Activated naive CD4-positive, alpha-beta T cell treated with anti-CD3 and anti-CD28 coated beads, Interleukin-2, amount 50 U/mL, for 16 hours (primary cell): ENCODE measurements at places on chromosomes 11 and 22.

GRCh38 chr11:14905104-14906033, 13.3 kb upstream of the CYP2R1 start:
- DNase-seq = peak; percentile 72

DNA sequence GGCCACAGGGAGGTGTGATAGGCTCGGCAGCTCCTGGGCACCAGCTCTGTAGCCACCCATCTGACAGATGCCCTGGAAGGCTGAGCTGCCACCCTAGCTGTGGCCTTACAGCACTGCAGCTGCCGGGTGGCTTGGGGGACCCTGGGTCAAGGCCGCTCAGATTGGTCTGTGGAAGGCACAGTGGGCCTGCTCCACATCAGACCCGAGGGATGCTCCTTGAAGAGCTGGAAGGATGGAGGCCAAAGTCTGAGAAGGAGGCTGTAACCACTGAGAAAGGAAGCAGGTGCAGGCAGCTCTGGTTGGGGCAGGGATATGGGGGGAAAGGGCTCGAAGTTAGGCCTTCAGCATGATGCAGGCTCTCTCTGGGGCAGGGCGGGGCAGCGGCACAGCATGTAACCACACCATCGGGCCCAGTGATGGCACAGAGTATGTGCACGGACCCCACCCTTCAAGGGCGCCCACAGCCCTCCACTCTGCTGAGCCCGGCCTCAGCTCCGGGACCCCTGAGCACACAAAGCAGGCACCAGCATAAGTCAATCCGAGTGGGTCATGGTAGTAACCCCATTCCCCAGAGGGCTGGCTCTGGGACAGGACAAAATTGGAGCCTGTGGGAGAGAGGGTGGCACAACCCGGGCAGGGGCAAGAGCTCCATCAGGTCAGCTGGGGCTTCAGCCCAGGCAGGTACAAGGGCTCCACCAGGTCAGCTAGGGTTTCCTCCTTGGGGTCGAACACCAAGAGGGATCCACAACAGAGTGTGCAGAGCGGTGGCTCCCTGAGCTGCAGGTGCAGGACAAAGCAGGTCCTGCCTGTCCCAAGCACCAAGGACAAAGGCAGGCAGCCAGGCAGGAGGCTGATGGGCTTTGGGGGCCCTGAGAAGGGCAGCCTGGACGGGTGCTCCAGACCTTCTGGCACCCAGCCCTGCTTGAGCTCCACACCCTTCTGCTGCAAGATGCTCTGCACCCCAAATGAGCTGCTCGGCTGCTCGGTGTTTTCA, 1511.1 kb downstream of the BRD1 start:
- no peak for DNase-seq

DNA sequence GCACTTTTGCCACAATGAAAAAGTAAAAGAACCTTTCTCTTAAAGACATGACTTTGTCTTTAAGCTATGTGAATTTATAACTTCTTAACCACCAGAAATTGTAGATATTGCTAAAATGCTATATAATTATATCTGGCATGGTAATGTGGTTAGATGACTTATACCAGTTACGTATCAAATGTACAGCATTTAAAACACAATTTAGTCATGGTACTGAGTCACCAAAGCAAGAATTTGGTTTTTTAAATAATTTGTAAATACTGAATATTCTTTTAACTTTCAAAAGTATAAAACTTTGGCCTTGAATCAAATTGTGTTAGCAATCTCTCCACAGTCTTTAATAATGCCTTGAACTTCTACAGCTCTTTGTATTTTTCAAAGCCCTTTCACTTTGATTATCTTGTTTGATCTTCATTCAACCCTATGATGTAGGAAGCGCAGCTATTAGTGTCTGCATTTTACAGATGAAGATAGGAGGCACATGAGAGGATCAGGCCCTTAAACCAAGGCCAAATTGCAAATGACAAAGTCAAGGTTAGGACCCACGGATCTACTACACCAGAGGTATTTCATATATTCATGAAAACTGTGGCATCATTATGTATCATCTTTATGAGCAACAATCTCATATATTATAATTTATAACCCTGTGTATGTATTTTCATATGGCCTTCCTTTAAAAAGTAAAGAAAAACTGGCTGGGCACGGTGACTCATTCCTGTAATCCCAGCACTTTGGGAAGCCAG, 4.4 kb upstream of the SYTL2 start:
- DNase-seq = no peak

- DNase-seq = peak; percentile 18
These were observed 846 bp upstream of the OAF start for GRCh38 chr11:120209746-120210625.

DNA sequence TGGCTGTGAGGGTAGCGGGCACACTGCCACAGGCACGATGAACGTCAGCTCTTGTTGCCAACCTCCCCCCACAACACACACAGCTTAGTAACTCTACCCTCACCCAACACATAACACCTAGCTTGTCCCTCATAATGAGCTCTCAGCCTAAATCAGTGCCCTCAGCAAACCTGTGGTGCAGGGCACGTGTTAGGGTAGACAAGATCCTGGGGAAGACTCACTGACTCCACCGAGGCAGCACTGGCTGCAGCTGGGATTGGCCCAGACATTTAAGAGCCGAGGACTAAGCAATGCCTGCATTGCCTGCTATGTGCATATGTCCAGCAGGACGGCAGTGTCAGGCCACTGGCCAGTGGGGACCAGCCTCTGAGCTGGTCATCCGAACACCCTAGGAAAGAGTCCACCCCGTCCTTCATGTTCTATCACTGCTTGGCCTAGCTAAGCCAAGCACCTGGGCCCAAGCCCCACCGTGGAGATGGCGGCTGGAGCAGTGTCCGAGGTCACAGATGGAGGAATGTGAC, 32.9 kb upstream of the TRIM29 start:
- DNase-seq = no peak

DNA sequence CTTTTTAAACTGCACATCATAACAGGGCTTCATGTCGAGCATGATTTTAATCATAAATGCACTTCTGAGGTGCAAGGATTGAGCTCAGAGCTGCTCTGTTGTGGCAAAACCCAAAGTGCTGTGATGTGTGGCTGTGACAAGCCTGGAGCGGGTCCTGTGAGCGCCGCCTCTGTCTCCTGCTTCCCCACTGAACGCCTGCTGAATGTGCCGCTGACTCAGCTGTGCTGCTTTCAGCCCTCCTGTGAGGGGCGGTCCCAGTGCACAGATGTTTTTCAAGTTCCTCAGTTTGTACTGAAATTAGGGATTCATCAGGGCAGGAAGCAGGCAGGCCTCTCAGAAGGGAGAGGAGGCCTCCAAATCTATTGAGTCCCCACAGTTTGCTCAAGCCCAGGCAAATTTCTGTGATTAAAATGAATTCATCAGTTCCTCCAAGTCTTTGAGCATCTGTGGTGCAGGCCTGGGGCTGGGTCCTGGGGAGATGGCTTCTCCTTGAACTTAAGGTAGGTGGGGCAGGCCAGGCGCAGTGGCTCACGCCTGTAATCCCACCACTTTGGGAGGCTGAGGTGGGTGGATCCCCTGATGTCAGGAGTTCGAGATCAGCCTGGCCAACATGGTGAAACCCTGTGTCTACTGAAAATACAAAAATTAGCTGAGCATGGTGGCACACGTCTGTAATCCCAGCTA, 3.0 kb upstream of the GTSE1 start:
- no peak for DNase-seq

GRCh38 chr11:75223954-75224643, 16.5 kb upstream of the TPBGL start:
- no peak for DNase-seq

- DNase-seq = no peak
These were observed 977.6 kb downstream of the BRD1 start for GRCh38 chr22:48849963-48850657.

DNA sequence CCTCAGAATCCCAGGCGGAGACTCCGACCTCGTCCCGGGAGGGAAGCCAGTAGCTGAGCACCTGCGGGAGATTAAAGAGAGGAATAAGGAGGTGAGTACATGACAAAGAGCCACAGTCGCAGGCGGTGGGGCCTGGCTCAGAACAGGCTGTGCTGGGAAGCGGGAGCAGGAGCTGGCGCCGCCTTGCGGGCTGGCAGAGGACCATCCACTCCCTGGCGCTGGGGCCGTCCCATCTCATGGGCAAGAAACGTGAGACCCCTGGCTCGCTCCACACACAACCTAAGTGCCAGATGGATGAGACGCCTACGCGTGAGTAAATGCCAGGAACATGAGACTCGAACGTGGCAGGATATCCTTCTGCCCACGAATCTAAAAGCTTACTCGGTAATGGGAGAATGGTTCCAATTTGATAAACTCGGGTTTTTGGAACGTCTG, 6.3 kb downstream of the CEND1 start:
- DNase-seq = peak; percentile 51

- no peak for DNase-seq
These were observed 165.0 kb downstream of the RCN1 start for GRCh38 chr11:32255841-32256240.

GRCh38 chr11:74072286-74072685, 63.4 kb upstream of the UCP3 start:
- DNase-seq = no peak

DNA sequence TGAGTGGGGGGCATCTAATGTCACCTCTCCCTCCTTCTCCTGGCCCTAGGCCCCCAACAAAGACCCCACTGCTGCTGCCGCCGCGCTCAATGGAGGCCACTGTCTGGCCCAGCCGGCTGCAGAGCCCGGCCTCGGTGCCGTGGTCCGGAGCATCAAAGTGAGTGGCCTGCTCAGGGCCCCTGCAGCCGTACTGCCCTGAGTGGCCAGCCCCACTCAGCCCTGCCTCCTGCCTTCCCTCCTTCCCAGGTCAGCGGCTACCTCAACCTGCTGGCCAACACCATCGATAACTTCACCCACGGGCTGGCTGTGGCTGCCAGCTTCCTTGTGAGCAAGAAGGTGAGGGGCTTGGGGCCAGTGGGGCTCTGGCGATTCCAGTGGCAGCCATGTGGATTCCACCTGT, 5.0 kb downstream of the SLC39A13 start:
- DNase-seq = no peak

DNA sequence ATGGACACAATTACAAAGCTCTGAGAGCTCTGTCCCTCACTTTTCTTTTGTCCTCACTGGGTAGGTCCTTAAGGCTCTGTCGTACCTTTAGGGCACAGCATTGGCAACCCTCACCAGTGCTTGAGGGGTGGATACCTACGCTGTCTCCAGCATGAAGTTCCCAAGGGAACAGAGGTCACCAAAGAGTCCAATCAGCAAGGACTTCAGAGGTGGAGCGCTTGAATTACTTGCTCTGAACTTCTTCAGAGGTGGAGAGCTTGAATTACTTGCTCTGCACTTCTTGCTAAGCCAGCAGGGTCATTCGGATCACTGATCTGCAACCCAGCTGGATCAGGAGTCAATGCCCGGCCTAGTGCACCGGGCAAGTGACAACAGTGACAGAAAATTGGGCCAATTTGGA, 35.1 kb downstream of the RRP7A start:
- DNase-seq = no peak

DNA sequence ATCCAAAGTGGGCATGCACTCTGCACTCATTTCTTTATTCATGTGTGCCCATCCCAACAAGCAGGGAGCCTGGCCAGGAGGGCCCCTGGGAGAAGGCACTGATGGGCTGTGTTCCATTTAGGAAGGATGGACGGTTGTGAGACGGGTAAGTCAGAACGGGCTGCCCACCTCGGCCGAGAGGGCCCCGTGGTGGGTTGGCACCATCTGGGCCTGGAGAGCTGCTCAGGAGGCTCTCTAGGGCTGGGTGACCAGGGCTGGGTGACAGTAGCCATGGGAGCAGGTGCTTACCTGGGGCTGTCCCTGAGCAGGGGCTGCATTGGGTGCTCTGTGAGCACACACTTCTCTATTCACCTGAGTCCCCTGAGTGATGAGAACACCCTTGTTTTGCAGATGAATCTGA, 129.3 kb upstream of the B3GAT1 start:
- no peak for DNase-seq

- no peak for DNase-seq
These were observed 540.4 kb downstream of the BUD13 start for GRCh38 chr11:116232364-116232828.

- DNase-seq = no peak
These were observed 4.7 kb upstream of the C11orf96 start for GRCh38 chr11:43937434-43938411.

- DNase-seq = no peak
These were observed 62.2 kb upstream of the INCENP start for GRCh38 chr11:62061356-62062222.

DNA sequence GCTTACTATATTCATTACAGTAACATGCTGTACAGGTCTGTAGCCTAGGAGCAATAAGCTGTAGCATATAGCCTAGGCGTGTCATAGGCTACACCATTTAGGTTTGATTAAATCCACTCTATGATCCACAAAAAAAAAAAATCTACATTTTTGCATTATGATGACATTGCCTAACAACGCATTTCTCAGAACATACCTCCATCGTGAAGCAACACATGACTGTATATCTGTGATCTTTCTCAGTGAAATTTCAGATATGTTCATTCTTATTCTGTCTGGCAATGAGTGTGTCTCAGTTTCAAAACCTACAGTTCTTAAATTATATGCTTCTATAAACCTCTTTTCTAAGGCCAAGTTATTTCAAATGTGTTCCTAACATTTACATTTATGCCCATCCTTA, 140.3 kb downstream of the CADM1 start:
- no peak for DNase-seq

- no peak for DNase-seq
These were observed 41.8 kb downstream of the TXN2 start for GRCh38 chr22:36439481-36440271.

- DNase-seq = no peak
These were observed 25.2 kb upstream of the MICALL1 start for GRCh38 chr22:37880668-37881440.

- peak; percentile 50 for DNase-seq
These were observed 10.4 kb downstream of the KIRREL3 start for GRCh38 chr11:126989942-126990715.

GRCh38 chr22:49197986-49198704, 629.5 kb downstream of the BRD1 start:
- no peak for DNase-seq

DNA sequence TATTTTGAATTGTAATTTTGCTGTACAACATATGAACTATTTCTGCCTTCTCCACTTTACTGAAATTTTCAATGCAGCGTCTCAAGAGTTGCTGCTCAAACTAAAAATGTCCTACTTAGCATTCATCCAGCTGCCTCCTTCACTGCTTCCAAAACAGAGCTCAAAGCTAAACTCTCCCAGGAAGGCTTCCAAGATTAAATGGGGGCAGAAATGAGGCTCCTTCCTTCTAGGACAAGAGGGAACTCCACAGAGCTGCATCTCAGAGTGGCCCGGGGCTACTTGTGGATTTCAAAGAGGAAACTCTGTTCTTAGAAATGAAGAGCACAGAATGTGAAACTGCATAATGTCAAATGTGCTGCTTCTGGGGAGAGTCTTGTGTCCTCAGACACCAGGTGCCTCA, 295.9 kb upstream of the NCAM1 start:
- no peak for DNase-seq

DNA sequence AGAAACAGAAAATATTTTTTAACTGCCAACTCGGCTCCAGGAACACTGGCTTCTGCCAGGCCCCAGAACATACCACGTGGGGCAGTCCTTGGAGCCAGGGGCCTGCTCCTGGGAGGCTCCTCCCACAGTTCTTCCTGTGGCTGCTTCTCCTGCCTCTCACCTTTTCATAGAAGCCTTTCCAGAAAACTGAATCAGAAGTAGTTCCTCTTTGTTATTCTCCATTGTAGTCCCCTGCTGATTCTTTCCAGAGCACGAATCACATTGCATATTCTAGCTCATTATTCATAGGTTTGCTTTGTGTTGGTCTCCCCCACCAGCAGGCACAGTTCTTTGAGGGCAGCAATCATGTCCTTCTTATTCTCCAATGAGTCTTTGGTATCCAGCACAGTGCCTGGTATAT, 106.0 kb downstream of the EFCAB6 start:
- DNase-seq = no peak
